ENCODE measurements at places on chromosomes 7 and 10.

GRCh38 chr10:72355214-72355555 lies 466 bp upstream of the DNAJB12 start:
- DNase-seq: no peak

GRCh38 chr7:4241791-4242190 lies 440.3 kb upstream of the FOXK1 start:
- no peak for DNase-seq

GRCh38 chr7:50641442-50642405 lies 76.5 kb upstream of the DDC start:
- DNase-seq: no peak

GRCh38 chr7:128361411-128362379 lies at the start of gene PRRT4:
Gene PRRT4, minus strand, starts transcription at chr7:128361690.
- peak; percentile 50 for DNase-seq

DNA sequence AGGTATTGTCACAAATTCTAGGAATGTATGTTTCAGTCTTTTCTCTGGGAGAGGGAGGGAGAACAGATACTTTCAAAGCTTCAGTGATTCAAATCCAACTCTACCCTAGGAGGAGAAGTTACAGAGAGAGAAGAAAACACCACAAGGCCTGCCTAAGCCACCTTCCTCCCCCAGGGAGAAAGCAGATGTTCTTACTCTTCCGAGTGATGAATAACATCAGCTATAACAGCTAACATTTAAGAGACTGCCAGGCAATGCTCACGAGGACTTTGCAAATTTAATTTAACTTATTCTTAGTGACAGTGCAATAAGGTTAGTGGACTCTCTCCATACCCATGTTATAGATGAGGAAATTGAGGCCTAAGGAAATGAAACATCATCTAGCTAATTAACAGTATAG lies 36.8 kb downstream of the TAS2R41 start:
- DNase-seq: no peak

DNA sequence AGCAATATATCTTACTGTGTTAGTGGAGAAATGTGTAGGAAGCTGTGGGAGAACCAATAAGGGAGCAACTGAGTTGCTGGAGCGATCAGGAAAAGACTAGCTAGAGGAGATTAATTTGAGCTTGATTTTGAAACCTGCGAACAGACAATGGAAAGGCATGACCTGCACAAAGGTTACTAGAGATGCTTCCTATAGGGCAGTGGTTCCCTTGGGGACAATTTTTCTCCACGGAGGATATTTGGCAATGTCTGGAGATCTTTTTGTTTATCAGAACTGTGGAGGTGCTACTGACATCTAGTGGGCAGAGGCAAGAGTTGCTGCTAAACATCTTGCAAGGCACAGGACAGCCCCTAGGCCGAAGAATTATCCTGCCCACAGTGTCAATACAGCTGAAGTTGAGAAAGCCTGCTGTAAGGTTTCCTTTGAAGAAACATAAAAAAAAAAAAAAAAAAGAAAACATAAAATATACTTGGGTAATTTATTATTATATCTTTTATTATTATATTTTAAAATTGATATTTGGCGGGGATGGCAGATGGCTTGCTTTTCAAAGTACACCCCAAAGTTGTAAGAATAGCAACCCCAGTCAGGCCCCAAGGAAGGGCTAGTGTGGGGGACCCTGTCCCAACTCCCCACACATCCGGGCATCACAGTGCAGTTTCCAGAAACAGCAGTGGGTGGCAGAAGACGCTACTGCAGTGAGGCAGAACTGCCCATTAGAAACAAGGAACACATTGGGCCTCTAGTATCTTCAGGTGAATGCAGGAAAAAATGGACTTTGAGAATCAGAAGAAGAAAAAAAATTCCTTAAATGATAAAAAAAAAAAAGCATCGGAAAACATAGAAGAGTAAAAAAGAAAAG lies 481.6 kb downstream of the SH2D4B start:
- DNase-seq: peak; percentile 15

- peak; percentile 90 for DNase-seq
These were observed 11.0 kb upstream of the LFNG start for GRCh38 chr7:2508327-2509215.

GRCh38 chr10:341081-341740 lies 206.0 kb downstream of the ZMYND11 start:
- no peak for DNase-seq

DNA sequence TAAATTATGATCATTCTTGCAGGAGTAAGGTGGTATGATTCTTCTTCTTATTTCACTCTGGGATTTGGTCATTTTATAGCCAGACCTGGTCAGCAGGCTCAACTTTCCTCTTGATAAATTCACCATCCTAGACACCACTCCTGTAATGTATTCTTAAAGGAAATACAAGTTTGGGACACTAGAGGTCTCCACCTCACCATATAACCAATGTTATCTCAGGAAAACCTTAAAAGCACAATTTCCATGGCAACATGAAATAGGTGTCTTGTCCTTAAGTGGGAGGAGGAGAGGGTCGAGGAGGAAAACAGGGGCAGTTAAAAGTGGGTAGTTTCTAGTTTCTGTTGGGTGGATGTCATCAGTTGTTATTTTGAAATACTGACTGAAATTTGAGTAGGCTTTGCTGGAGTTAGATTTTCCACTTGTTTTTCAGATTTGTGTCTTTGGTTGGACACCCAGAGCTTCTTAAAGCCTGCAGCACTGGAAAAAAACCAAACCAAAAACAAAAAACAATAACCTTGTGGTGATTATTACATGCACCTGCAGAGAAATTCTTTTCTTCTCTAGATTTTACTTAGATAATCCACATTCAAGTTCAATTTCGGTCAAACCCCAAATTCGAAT lies 163.1 kb downstream of the PRKCQ start:
- peak; percentile 64 for DNase-seq

DNA sequence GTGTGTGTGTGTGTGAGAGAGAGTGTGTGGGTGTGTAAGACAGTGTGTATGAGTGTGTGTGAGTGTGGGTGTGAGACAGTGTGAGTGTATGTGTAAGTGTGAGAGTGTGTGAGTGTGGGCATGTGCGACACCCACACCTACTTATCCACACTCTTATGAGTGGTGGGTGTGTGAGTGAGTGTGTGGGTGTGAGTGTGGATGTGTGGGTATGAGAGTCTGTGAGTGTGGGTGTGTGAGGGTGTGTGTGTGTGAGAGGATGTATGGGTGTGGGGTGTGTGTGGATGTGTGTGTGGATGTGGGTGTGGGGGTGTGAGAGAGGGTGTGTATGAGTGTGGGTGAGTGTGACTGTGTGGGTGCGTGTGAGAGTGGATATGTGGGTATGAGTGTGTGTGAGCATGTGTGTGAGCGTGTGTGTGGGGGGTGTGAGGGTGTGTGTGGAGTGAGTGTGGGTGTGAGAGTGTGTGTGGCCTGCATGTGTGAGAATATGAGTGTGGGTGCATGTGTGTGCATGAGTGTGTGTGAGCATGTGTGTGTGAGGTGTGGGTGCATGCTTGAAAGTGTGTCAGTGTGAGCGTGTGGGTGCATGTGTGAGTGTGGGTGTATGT lies 15.1 kb downstream of the VWC2 start:
- no peak for DNase-seq

GRCh38 chr7:4760952-4761351 lies 14.5 kb upstream of the AP5Z1 start:
- no peak for DNase-seq

GRCh38 chr10:96752375-96752774 lies 32.1 kb upstream of the PIK3AP1 start:
- no peak for DNase-seq

DNA sequence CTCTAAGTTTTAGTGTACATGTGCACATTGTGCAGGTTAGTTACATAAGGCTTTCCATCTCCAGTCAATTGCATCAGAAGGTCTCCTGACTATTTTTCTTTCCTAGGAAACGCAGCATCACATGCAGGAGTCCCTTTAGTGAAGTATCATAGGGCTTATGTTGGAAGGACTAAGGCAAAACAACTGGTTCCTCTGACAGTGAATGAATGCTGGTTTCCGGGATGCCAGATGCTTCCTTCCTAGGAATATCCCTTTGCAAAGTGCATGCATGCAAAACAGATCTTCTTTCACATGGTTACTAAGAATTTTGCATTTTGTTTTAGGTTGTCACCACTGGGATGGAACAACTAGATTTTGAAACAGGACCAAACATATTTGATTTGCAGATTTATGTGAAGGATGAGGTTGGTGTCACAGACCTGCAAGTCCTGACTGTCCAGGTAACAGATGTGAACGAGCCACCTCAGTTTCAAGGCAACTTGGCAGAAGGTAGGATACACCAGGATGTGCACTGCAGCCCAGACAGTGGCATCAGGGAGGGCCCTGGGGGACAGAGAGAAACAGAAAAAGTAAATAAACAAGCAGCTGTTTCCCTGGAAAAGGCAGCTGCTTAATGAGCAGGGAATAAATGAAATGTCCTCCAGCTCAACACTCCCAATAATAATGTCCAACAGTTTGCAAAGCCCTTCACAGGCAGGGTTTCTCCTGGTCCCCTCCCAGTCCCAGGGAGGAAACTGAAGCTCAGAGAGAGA lies 17.8 kb downstream of the CDHR3 start:
- no peak for DNase-seq

DNA sequence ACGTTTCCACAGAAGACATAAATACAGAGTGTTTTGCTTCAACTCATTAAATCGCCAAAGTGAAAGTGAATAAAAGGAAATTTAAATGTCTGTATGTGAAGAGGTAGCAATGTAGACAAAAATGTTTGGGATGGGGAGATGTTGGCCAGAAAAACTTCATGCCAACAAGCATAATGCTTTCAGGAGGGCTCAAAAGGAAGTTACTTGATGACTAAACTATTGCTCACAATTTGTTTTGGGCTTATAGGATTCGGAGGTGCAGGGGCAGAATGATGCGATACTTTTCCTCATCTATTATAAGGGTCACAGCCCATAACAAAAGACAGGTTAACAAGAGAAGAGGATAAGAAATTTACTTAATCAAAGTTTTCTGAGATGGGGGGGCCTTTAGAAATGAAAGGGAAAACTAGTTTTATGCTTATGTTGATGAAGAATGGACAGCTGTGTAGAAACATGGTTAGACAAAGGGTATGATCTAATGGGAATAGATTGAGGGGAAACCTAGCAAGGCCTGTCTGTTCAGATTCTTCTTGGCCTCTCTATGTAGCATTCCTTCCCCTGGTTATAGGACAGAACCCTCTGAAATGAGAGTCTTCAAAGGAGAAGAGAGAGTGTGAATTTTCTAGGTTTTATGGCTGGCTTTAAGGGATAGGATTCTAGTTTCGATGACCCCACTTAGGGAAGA lies 898.6 kb downstream of the LRMDA start:
- no peak for DNase-seq

GRCh38 chr7:116218051-116218645 lies 7.8 kb downstream of the TES start:
- no peak for DNase-seq

GRCh38 chr10:121578298-121578697 lies 19.9 kb downstream of the FGFR2 start:
- DNase-seq: no peak

- no peak for DNase-seq
These were observed 11.5 kb downstream of the EBF3 start for GRCh38 chr10:129952378-129953118.

- DNase-seq: no peak
These were observed 41.4 kb downstream of the EBF3 start for GRCh38 chr10:129922598-129923123.

- DNase-seq: peak; percentile 80
These were observed 35.7 kb upstream of the EBLN1 start for GRCh38 chr10:22253580-22253882.
